Activated naive CD4-positive, alpha-beta T cell treated with anti-CD3 and anti-CD28 coated beads, Interleukin-2, amount 50 U/mL, for 16 hours (primary cell): ENCODE measurements at places on chromosomes 16 and 17.

GRCh38 chr17:12390631-12391030 lies 275.1 kb upstream of the MYOCD start:
- no peak for DNase-seq

DNA sequence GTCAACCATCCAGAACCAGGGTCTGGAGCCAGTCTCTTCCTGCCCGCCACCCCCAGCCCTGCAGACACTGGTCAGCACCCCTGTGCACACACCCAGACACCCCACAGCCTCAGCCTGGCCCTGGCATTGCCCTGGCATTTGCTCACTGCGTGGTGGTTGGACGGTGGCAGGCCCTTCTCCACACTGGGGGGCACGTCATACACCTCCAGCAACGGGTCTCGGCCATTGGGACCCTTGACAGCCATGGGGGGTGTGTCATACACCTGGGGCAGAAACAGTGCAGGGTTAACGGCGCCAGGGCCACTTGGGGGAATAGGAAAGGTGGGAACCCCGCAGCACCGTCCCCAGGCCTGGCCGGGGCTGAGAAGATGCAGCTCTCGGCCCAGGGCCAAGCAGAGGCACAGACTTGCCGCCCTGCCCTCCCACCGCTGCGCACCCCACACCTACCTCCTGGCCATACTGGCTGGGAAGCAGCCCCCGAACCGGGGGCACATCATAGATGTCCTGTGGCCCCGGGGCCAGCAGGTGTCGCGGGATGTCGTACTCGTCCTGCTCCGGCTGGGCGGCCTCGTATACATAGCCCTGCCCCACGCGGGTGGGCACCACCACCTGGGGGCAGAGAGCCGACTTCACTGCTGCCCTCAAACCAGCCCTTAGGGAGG lies 14.6 kb downstream of the BCAR1 start:
- DNase-seq, result no peak

- DNase-seq, result no peak
These were observed 442.2 kb downstream of the MAF start for GRCh38 chr16:79158337-79158736.

GRCh38 chr16:86391984-86392383 lies 118.3 kb upstream of the FOXF1 start:
- DNase-seq, result no peak

DNA sequence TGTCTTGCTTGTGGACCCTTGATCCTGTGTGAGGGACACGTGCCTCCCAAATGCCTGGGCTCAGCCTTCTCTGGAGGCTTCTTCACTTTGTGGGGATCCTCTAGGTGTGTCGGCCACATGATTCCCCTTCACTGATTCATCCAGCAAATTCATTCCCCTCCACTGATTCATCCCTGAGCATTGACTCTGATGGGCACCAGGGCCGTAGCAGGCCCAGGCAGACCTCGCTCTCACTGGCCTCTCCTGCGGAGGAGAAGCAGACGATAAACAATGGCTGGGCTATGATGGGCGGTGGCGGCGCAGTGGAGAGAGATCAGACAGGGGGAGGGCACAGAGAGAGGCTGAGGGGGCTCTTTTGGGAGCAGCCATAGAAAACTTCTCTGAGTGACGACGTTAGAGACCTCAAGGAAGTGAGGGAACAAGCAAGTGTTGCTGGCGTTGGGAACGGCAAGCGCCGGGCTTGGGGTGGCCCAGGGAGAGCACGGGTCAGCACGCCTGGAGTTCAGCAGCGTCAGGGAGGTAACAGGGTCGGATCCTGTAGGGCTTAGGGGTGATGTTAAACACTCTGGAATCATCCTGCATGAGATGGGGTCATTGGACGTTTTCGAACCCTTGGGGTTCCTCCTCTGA lies 17.5 kb upstream of the RPTOR start:
- DNase-seq, result no peak

DNA sequence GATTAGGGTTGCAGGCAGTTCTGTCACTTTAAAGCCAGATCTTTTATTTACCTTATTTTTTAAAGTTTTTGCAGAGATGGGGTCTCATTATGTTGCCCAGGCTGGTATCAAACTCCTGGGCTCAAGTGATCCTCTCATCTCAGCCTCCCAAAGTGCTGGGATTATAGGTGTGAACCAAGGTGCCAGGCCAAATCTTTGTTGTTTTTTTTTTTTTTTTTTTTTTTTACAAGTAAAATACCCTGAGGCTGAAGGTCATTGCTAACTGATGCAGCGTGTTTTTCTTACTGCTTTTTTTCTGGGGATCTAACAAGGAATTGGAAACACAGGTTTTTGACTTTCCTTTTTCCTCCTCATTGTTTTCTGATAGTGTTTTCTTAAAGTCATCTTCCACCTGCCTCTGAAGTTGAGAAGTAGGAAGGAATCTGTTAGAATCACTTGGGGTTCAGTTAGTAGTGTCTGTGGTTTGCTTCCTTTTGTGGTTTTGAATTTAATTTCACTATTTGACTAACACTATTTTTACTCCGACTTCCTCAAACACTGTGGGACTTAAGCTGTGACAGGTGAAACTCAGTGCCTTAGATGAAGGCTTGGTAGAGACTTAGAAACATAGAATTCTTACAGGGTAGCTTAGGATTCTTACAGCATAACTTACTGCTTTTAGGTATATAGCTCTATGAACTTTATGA lies 22.2 kb downstream of the CLTC start:
- no peak for DNase-seq

DNA sequence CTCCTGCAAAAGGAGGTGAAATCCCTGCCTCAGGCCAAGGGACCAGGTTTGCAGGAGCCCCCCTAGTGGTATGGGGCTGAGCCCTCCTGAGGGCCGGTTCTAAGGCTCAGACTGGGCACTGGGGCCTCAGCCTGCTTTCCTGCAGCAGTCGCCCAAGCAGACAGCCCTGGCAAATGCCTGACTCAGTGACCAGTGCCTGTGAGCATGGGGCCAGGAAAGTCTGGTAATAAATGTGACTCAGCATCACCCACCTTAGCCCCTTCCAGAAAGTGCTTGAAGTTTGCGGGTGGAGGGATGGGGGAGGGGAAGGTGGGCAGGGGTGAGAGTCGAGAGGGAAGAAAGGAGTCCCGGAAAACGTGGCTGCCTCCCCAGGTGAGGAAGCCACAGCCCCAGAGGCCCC lies 2.1 kb downstream of the MC1R start:
- DNase-seq, result no peak

- no peak for DNase-seq
These were observed 26.8 kb downstream of the KATNIP start for GRCh38 chr16:27576729-27577128.

DNA sequence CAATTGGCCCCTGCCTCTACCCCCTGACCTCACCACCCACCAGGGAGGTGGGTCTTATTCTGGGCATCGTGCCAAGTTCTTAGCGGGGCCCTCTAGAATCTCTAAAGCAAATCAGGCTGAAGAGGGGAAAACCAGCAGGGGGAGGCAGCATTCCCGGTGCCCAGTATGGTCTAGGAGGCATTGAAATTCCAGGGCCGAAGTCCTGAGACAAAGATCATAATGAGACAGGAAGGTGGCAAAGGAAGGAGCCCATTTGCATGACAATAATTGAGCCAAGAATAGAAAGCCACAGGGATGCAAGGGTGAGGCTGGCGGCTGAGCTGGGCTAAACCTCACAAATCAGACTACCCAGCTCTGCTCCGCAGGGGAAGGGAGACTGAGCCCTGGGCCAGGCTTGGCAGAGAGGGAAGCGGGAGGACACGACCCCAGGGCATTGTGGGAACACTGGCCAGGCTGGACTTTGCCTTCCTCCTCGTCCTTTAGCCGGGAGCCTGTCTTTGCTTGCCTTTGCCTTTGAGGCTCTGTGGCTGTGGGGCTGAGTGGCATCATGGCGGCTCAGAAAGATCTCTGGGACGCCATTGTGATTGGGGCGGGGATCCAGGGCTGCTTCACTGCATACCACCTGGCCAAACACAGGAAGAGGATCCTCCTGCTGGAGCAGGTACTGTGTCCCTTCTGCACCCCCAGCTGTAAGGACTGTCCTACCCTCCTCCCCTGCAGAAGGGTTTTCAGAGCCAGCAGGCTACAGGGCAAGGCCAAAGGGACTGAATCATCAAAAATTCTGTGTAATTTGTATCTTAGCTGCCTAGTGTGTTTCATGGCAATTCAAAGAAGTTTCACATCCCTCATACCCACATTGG lies at the start of gene PIPOX:
Gene PIPOX (plus strand): TSS at position 463 of the 860 bp plus-strand sequence. CDS start 85 bp downstream, at position 548.
- no peak for DNase-seq

DNA sequence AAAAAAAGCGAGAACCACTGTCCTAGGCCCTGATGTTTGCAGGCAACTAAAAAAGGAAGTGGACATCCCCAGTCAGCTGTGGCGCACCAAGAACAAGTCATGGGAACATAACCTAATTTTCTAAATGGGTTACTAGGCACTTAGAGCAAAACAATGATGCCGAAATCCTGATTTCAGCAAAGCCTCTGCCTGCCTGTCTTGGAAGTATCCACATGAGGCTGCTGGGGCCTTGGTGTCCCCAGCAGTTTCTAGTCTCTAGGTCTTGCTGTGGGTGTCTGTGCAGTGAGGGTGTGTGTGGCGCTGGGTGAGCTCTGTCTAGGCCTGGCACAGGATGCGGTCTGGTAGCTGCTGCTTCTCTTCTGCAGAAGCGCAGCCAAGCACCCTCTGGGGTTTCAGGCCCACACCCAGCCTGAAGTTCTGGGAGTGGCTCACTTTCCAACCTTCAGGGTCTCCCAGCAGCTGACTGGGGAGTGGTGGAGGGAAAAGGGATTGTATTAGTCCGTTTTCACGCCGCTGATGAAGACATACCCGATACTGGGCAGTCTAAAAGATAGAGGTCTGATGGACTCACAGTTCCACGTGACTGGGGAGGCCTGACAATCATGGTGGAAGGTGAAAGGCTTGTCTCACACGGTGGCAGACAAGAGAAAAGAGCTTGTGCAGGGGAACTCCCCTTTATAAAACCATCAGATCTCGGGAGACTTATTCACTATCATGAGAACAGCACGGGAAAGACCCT lies 21.1 kb downstream of the STH start:
- no peak for DNase-seq

- DNase-seq, result no peak
These were observed 113.7 kb downstream of the CPPED1 start for GRCh38 chr16:12690024-12690423.

DNA sequence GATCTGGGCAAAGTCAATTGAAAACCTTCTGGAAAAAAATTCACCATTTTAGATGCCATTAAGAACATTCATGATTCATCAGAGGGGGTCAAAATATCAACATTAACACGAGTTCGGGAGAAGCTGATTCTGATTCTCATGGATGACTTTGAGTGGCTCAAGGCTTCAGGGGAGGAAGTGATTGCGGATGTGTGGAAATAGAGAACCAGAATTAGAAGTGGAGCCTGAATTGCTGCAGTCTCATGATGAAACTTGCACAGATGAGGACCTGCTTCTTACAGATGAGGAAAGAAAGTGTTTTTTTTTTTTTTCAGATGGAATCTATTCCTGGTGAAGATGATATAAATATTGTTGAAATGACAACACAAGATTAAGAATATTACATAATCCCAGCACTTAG lies 12.9 kb downstream of the ITGAX start:
- DNase-seq, result no peak

DNA sequence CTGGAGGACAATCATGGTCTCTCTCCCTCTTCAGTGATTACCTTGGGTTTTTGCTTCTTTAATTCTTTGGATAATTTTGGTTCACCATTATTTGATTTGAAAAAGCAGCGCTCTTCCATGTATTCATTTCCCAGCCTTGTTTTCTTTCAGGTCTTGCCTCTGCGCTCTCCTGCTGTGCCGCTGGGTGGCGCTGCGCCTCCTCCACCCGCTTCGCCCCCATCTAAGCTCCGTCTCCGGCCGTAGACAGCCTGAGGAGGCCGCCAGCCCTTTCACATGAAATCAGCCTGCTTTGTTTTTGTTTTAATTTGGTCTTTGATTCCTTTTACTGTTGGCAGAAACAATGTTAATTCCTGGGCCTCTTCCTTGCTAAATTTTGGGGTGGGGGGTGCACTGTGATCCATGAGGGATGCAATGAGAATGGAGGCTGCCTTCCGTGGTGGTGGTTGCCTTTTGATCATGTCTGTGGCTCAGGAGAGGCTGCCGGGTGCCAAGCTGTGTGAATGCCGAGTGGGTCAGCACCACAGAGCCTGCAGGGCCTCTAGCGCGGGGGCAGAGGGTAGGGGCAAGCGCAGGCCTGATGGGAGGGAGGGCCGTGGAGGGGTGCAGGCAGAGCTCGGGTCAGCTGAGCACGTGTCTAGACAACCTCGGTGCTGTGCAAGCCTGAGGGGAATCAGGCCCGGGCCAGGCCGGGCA lies 64.1 kb downstream of the PLD6 start:
- peak; percentile 52 for DNase-seq

DNA sequence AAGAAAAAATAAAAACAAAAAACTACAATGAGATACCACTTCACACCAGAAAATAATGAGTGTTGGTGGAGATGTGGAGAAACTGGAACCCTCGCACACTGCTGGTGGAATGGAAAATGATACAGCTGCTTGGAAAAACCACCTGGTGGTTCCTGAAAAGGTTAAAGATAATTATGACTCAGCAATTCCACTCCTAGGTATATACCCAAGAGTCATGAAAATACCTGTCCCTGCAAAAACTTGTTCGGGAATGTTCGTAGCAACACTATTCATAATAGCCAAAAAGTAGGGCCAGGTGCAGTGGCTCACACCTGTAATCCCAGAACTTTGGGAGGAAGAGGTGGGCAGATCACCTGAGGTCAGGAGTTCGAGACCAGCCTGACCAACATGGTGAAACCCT lies 8.1 kb upstream of the ITGAE start:
- DNase-seq, result no peak

- DNase-seq, result no peak
These were observed 31.0 kb downstream of the PMM2 start for GRCh38 chr16:8828541-8829165.

GRCh38 chr17:65027305-65027704 lies 29.2 kb downstream of the GNA13 start:
- peak; percentile 64 for DNase-seq

DNA sequence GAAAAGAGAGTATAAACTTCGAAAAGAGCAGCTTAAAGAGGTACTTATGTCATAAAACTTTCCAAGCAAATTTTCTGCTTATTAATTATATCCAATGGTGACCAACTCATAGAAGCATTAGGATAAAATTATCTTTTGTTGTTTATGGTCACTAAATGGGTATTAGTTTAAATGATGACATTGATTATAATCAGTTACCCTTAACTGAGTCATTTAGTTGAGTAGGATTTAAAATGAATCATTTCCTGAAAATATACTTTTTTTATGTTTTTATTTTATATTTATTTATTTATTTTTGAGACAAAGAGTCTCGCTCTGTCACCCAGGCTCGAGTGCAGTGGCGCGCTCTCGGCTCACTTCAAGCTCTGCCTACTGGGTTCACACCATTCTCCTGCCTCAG lies 55.9 kb downstream of the ABHD15 start:
- no peak for DNase-seq

DNA sequence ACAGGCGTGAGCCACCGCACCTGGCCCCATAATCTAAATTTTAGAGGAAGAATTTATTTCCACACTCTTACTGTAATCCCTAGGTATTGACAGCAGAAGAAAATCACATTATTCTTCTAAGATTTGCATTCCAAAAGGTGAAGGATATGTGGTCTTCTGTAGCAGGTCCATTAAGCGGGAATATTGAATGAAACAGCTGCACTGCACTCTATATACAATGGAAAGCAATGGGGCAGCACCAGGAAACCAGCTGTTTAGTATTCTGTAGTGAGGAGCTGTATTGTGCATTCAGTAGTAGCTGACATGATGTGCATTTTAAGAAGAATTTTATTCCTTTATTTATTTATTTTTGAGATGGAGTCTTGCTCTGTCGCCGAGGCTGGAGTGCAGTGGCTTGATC lies 49.6 kb downstream of the PSMD12 start:
- no peak for DNase-seq
